ENCODE measurements at places on chromosomes 1 and 21.

DNA sequence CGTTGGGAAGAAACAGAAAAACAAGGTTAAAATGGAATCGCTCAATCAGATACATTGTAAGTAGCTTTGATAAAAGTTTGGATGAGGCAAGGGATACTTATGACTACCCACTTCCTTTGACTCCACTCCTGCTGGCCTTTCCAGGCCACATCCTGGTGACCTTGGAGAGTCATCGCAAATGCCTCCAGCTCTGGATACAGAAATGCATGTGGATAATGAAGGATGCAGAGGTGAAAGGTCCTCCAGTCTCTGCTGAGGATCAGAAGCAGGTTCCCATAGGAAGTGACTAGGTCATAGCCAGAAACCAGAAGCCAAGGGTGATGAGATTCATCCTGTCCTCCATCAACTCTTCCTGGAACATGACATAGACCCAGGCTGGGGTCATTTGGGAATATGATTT, 6.2 kb upstream of the CAMK1G start:
- no peak for DNase-seq

DNA sequence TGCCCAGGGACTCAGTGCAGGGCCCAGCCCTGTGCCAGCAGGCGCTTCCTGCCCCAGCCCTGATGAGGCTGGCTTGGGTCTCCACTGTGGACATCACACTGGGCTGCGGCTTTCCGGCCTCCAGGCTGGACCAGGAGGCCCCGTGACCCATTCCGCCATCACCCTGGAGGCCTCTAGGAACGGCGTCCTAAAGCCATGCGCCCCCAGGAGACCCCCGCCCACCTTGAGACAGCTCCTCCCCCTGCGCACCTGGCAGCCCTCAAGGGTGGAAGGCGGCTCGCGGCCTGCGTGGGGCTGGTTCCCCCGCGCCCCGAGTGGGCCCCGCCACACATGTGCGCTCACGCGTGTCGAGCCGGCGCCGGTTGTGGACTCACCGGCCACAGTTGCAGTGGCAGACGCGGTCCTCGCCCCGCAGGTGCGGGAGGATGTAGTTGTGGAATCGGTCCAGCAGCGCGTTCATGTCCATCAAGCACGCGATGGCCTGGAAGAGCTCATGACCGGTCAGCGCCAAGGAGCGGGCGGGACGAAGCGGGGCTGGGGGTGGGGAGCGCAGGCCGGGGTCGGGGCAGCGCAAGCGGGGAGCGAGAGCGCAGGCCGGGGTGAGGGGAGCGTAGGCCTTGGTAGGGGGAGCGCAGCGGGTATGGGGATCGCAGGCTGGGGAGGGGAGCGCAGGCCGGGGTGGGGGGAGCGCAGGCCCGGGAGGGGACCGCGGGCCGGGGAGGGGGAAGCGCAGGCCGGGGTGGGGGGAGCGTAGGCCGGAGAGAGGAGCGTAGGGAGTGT, 924 bp downstream of the TMEM240 start:
- DNase-seq, result no peak

- DNase-seq, result no peak
Measured at GRCh38 chr21:40714536-40714935, 132.4 kb downstream of the DSCAM start.

- DNase-seq, result no peak
Measured at GRCh38 chr1:81358151-81358550, 442.6 kb upstream of the ADGRL2 start.

GRCh38 chr1:153995202-153995601, 4.6 kb downstream of the RPS27 start:
- DNase-seq, result no peak

- DNase-seq, result no peak
Measured at GRCh38 chr1:248842781-248843331, 4.8 kb downstream of the ZNF672 start.

Measured in posterior vena cava (tissue), 2 donors.